Lung (tissue), 17 donors: ENCODE measurements at places on chromosomes 6 and 20. TPM values are rescaled to one million over a fixed set of nuclear protein-coding genes. Genes with fewer than 3 reads are reported as not detected.

Gene CGA
- not detected for polyA plus RNA-seq

Gene MYLK2
- 0.26 TPM for polyA plus RNA-seq

Gene BCAS4
- 5.3 TPM for polyA plus RNA-seq

Gene WFDC10A
- not detected for polyA plus RNA-seq

Gene TMEM14A
- polyA plus RNA-seq: 16.7 TPM

Gene ACOT8
- polyA plus RNA-seq: 34.3 TPM
